Activated CD4-positive, alpha-beta T cell treated with anti-CD3 and anti-CD28 coated beads, Interleukin-2, amount 50 U/mL, for 48 hours (primary cell): ENCODE measurements at places on chromosomes 7 and 10.
A peak's percentile ranks its signal among the peaks of the same experiment; 100 is the strongest.

DNA sequence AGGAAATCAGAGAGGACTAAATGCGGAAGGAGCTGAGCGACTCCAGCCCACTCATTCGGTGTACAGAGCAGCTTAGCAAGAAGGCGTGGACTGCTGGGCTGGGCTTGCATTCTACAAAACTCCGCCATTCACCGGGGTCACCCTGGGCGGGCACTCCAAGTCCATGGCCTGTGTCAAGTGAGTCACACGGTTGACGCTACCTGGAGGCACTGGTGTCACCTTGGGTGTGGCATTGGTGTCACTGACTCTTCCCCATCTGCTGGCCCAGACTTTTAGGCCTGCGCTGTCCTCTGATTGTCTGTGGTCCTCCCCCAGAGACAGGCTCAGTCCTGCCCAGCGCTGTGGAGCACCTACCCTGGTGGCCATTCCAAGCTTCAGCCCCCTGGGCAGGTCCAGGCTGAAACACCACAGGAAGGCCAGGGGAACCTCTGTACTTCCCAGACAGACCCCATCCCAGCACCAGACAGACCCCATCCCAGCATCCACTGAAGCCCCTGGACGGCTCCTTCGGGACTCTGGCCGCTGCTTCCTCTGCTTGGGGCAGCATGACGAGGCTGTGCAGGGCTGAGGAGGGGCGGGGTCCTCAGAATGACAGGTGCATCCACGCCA, 30.6 kb upstream of the CNPY1 start:
- DNase-seq, result no peak

GRCh38 chr10:60148266-60148840, 241.3 kb downstream of the ANK3 start:
- DNase-seq, result no peak

DNA sequence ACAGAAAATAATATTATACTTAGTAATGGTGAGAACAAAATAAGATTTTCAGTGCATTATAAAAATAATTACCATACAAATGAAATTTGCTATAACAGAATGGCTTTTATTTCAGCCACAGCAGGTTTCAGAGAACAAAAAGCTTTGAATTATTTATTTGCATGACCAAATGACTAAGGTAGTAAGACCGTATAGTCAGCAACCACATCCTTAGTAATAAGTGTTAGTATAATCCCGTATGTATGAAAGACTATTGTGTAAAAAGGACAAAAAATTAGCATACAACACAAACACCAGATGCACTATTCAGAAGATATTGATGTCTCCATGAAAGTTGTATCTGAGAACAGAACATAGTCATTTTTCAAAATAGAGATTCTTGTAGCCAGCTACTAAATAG, 12.2 kb downstream of the PDZD8 start:
- no peak for DNase-seq

- DNase-seq, result no peak
These were observed 406.6 kb downstream of the GLRX3 start for GRCh38 chr10:130542761-130543160.

DNA sequence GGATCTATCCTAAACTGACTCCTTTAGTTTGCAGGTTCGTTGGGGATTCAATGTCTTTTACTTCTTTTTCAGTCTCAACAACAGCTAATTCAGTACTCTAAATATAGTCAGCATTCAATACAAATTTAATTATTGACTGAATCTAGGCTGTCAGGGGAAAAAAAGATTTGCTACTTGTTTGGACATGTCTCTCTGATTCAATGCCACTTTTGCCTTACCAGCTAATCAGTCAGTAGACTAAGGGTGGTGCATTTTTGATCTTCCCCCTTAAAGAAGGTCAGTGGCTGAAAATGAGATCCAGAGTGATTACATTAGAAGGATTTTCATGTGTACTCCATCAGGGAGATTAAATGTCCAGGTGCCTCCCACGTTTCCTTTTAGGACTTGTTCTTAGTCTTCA, 145.1 kb downstream of the C1GALT1 start:
- no peak for DNase-seq

DNA sequence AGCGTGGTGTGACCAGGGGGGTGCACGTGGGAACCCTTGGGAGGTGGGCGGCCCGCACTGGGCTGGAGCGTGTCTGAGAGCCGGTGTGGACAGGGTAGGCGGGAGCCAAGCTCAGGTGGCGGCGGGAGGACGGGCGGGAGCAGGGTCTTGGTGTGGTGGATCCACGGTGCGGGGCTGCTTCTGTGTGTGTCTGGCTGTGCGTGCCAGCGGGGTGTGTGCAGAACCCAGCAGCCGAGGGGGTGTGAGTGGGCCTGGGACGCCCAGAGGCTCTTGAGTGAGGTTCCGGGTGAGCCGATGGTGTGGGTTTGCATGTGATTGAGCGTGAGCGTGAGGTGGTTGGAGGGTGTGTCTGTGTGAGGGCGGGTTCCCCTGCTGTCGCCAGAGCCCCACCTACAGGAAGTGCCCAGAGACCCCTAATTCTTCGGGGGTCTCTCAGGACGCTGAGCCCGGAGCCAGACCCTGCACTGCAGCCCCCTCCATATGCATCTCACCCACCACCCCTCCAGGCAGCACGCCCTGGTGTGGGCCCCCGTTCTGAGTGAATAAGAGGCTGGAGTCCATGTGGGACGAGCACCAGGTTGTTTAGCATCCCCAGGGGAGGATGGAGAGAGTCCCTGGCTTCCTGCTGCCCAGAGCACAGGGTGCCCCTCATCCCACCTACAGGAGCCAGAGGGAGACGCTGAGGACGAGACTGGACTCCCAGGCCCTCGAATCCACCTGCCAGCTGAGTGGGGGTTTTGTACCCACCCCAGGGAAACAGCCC, 78.2 kb downstream of the ELFN1 start:
- DNase-seq, result no peak

DNA sequence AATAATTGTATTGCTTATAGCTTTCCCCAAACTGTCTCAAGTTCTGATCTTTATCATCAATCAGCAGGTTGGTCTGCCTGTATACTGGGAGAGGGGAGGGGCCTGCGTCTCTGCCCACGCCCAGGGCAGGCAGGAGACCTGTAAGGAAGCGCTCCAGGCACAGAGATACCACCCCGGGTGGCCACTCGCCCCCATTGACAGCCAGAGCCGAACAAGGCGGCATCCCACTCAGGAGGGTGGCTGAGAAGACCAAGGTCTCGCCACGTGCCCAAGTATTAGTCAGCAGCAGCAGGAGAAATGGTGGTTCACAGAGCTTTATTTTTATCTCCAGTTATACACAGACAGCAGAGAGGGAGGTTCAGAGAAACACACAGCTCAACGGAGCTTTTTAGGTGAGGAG, 7.2 kb downstream of the STK32C start:
- DNase-seq, result no peak

- DNase-seq, result no peak
These were observed 23.7 kb downstream of the VSTM4 start for GRCh38 chr10:49091450-49092210.

DNA sequence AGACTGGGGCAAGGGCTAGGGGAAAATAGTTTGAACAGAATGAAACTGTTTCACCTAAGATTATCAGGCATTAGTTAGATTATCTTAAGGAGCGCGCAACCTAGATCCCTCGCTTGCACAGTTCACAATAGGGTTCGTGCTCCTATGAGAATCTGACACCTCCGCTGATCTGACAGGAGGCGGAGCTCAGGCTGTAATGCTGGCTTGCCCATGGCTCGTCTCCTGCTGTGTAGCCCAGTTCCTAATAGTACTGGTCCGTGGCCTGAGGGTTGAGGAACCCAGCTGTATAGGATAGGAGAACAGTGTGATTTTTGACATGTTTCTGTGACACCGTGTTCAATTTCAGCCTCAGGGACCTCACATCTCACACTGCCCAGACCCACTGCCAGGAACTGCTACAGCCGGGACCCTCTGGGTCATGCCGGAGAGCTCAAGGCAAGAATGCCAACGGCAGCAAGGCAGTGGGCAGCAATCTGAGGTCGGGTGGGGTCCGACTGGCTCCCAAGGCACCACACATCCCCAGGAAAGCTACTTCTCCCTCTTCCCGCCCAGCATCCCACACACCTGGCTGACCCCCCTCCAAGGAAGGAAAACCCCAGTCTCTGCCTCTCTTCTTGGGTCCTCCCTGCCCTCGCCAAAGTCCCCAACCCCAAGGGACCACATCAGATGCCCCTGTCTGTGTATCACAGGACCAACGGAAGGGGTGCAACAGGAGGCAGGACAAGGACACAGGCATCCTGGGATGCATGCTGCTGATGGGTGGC, 31.7 kb downstream of the CAMK2B start:
- peak; percentile 1 for DNase-seq

DNA sequence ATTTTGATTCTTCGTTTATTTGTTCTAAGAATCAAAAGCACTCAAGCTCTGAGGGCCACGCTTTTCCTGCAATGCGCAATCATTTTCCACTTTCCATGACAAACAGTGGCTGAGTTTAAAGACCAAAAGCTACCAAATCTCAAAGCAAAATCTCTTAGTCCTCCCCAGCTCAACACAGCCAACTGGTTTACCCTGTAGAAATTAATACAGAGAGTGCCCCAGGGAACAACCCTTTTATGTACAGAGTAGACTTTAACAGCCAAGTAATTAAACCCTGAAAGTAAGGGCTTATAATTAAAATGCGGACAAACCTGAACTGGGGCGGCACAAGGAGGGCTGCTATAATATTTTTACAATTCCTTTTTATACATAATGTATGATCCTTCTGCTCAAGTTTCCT, 53.2 kb downstream of the FAM53B start:
- DNase-seq, result no peak

DNA sequence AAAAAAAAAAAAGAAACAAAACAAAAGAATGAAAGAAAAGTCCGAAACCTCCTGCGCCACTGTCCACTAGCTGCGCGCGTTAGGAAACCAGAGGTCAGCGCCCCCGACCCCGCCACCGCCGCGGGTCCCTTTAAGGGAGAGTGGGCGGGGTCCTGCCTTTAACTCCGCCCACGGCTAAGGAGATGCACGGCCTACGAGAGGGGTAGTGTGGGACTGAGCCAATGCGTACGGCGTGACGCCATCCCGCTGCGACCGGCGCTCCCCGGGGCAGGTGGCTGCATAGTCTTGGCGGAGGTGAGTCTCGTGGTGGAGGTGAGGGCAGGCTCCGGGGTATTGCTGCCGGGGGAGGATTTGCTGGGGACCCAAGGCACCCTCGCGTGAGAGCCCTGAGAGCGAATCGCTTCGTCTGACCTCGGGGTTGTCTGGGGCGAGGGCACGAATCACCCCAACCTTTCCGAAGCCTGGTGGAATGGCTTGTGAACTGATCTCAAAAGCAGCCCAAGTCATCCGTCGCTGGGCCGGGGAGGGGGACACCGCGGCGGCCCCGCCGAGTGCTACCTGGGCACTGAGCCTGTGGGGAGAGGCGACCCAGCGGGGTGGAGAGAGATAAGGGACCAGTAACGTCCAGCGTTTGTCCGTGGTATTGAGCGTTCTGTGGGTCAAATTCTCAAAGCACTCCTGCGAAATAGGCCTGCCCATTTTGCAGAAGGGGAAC, at the start of gene MRPS17:
Gene MRPS17 (plus strand): TSS at position 241 of the 715 bp plus-strand sequence. CDS start 1,319 bp downstream, outside the sequence.
- DNase-seq, result peak; percentile 92

GRCh38 chr10:14571866-14572507, 202.7 kb downstream of the FAM107B start:
- DNase-seq, result peak; percentile 55

DNA sequence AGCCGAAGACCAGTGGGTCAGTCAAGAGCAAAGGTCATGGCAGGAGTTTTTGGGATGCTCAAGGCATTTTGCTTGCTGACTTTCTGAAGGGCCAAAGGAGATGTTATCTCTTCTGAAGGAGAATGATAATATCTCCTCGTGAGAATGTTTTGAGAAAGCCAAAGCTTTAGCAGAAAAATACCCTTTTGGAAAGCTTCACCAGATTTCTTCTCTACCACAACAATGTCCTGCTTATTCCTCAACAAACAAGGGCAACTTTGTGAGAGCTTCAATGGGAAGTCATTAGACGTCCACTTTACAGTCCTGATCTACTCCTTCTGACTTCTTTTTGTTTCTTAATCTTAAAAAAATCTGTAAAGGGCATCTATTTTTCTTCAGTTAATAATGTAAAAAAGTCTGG, 132.8 kb upstream of the DNAJB12 start:
- DNase-seq, result no peak

DNA sequence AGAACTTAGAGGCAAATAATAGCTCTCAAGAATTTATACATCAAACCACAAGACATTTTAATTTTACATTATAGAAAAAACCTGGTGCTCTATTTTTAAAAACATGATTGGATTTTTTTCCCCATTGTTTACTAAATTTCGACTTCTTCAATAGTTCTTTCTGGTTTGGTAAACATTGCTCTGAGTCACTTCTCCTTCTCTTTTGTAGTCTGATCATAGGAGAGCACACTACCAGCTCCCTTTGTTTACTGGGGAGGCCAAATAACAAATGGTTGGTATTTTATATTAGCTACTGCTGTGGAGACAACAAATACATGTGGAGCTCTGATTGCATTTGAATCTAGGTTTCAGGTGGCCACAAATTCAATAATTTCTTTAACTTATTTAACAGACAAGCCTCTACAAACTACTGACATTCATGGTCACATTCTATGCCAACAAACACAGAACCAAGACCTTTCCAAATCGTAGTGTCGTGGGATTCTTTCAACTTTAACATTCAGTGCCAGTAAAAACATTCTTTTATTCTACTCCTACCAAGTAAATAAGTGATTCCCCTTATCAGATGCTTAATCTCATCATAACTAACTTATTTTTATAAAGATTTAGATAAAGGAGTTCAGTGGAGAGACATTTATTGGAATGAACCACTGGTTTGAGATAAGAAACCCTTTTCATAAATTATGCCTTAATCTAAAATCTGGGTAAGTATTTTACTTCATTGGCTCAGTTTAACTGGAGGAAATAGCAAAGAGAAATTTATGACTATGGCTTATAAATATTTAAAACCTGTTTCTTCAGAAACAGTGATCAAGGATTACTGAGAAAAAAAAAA, 17.7 kb upstream of the FXYD4 start:
- no peak for DNase-seq

DNA sequence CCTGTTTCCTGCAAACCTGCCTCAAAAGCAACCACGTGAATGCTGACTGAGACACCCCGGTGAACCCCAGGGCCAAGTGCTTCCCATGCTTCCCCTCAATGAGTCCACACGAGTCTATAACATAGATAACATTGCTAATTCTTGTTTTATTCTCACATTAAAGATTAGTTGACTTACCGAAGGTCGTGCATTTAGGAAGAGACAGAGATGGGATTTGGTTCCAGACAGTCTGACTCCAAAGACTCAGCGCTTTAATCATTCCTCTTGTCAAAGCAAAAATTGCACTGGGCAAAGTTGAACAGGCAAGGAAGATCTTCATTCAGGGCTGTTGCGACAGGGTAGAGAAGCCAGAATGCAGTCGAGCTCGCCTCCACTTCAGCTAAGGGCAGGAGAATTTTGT, 435.6 kb upstream of the C7orf33 start:
- DNase-seq, result no peak

DNA sequence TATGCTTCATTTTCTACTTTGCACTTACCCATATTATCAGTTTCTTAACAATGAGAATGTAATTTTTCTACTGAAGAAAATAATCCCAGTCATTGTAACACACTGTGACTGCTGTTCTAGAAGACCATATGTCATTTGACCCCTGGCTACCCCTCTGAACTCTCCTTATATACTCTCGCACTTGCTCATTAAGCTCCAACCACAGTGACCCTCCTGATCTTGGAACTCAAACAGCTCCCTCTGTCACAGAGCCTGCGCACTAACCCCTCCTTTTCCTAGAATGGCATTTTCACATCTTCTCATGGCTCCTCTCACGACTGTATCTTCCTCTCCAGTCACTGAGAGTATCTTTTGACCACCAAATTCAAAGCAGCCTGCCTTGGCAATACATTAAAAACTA, 169.7 kb downstream of the CACNA2D1 start:
- DNase-seq, result no peak
